ENCODE measurements at places on chromosomes 13 and 19.

- no peak for DNase-seq
These were observed 22.9 kb downstream of the GP6 start for GRCh38 chr19:55015126-55015525.

DNA sequence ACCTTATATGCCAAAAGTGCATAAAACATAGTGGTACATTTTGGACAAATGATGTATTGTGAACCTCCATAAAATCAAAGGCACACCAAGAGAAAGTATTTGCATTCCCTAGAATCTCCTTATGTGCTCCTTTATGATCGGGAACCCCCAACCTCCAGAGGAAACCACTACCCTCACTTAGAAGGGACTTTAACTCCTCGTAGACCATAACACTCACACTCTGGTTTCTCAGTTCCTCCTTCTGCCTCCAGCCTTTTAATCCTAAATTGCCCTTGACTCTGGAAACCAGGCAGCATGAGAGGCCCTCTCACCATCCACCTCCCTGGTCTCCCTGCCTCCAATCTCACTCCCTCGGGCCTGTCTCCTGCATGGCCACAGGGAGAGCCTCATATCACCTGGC is 9.8 kb upstream of the KCNN4 start:
- no peak for DNase-seq

GRCh38 chr13:111312944-111313590 is 7.4 kb upstream of the TEX29 start:
- no peak for DNase-seq

DNA sequence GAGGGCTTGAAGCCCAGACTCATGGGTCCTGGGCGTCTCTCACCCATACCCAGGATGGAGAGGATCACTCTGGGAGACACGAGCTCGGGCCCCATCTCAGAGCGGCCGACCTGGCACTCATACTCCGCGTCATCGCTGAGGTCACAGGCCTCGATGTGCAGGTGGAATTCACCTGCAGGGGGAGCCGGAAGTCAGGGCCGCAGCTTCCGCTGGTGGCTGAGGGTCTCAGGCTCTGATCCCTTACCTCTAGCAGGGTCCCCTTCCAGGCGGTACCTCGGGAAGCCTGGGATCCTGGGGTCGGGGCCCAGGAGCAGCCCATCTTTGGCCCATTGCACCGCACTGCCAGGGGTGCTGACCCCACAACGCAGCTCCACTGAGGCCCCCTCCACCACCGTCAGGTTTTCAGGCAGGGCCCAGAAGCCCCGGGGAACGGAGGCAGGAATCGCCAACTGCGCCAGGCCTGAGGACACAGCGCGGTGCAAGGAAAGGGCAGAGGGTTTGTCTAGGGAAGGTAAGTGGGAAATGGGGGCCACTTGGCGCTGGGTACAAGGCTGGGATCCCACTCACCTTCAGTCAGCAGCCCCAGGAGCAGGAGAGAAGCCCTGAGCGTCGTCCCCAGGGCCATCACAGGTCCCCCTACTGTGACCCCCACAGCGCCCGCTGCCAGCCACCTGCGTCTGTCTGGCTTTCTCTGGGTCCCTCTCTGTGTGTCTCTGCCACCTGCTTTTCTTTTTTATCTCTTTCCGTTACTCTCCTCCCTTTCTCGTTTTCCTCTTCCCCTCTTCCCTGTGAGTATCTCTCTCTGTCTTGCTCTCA is 883 bp downstream of the NPHS1 start:
- no peak for DNase-seq

- no peak for DNase-seq
These were observed 1.7 kb upstream of the USPL1 start for GRCh38 chr13:30615866-30616541.

GRCh38 chr19:4365791-4366665 is 22.7 kb downstream of the MPND start:
- no peak for DNase-seq

Measured in stimulated activated CD8-positive, alpha-beta memory T cell treated with anti-CD3 and anti-CD28 coated beads, Interleukin-7, amount 100 ng/mL, for 24 hours (primary cell).